ENCODE measurements at places on chromosomes 7 and 10.

GRCh38 chr10:132463333-132464255 lies 66.6 kb downstream of the PWWP2B start:
- DNase-seq, result no peak

- DNase-seq, result no peak
Observed at GRCh38 chr7:16951483-16952080, 69.8 kb upstream of the AGR3 start.

DNA sequence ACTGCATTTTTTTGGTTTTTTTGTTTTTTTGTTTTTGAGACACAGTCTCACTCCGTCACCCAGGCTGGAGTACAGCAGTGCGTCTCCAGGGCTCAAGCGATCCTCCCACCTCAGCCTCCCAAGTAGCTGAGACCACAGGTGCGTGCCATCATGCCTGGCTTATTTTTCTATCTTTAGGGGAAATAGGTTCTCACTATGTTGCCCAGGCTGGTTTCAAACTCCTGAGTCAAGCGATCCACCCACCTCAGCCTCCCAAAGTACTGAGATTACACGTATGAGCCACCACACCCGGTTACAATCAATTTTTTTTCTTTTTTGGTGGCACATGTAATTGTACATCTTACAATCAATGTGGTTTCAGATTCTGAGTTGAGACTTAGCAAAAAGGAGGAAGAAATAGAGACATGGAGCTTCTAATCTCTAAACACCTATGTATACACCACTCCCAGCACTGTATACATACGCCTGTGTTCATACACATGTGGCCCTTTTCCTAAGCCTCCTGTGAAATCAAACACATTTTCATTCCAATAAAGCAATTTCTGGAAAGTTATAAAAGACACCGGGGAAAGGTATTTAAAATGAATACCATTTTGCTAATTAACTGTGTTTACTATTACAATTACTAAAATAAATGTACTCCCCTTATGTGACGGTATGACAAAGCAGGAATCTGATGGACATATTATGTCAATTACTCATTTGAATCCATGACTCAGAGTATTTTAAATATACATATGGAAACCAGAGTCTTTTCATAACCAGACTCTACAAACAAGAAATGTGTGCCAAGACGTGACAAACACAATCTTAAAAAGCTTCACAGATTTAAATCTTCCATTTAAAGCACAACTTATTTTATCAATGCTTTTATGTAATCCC lies 40.9 kb downstream of the SMURF1 start:
- DNase-seq, result no peak

GRCh38 chr7:37698276-37698675 lies 14.7 kb downstream of the GPR141 start:
- no peak for DNase-seq

GRCh38 chr10:10552948-10553347 lies 464.7 kb upstream of the CELF2 start:
- no peak for DNase-seq

GRCh38 chr7:100356416-100357068 lies 1.4 kb upstream of the PILRB start:
- DNase-seq, result no peak

GRCh38 chr10:125355657-125356056 lies 195.3 kb upstream of the CTBP2 start:
- no peak for DNase-seq

- no peak for DNase-seq
Observed at GRCh38 chr7:142873281-142873784, 12.2 kb downstream of the TRPV6 start.

GRCh38 chr10:1762076-1762475 lies 24.8 kb upstream of the ADARB2 start:
- peak; percentile 29 for DNase-seq

GRCh38 chr10:87066865-87067264 lies 27.8 kb downstream of the GLUD1 start:
- no peak for DNase-seq

DNA sequence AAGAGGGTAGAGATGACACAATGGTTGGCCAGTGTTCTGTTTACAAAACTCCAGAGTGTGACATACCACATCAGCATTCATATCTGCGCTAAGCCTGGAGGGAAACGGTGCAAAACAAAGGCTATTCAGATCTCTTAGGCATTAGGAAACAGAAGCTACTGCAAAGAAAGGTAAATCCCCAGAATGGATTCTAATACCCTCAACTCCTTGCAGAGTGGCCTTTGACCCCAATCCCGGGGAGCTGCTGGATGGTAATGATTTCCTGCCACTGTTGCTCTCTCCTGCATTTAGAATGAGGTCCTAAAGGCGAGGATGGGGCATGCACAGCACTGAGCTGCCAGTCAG lies 65.2 kb downstream of the AOAH start:
- DNase-seq, result peak; percentile 89

DNA sequence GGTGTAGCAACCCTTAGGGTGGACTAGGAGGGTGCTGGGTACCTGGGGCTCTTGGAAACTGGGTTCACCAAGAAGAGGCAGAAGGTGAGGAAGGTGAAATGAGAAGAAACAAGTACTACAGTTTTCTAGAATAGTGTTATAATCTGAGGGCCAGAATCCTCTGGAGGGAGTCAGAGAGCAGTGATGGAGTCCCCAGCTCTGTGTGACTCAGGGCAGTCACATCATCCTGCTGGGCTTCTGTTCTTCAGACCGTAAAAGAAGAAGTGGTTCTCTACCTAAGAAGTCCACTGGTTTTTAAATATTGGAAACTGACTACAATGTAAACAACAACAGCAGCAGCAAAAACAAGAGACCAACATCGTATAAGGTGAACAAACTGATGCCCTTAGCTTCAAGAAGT lies 197.3 kb downstream of the PRPF18 start:
- DNase-seq, result no peak

GRCh38 chr7:158572000-158572828 lies 15.4 kb downstream of the PTPRN2 start:
- no peak for DNase-seq

DNA sequence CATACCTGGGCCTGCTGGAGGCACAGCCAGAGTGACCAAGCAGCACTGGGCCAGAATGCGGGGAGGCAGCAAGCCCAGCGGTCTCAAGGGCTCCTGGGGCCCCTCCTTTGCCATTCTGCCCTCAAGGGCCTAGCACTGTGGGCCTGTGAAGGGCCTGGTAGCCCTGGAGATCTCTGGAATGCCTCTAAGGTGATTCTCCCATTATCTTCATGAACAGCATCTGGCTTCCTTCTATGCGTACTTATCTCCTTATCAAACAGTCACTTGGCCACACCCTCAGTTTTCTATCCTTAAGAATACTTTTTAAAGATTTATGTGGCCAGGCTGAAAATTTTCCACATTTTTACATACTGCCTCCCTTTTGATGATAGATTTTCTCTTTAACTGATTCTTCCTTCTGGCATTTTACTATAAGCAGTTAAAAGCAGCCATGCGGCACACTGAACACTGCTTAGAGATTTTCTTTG lies 67.5 kb upstream of the CCNY start:
- DNase-seq, result no peak

DNA sequence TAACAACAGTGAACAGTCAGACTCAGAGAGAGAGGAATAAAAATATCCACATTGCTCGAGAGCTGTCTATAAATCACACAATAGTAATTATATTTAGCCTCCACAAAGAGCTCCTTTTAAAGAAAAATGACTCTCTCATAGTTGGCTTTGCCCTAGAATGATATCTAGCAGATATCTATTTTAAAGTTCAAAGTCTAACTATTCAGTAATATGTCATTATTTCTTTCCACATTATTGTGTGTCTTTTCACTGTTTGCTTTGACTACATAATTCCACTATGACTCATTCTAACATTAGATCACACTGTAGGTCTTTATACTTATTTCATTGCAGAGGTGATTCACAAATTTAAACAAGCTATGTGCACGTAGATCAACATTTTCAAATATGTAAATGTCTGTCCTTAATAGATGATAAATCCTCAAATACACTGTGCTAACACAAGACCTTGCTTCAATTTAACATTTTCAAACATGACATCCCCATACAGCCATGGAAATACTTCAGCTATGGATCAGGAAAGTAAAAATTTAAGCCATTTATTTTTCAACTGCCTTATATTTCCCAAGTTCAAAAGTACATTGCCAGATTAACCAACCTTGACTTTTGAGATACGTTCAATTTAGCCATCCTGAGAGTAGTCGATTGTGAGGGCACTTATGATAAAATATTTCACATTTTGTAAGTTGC lies 99.9 kb upstream of the AKR1E2 start:
- DNase-seq, result no peak

DNA sequence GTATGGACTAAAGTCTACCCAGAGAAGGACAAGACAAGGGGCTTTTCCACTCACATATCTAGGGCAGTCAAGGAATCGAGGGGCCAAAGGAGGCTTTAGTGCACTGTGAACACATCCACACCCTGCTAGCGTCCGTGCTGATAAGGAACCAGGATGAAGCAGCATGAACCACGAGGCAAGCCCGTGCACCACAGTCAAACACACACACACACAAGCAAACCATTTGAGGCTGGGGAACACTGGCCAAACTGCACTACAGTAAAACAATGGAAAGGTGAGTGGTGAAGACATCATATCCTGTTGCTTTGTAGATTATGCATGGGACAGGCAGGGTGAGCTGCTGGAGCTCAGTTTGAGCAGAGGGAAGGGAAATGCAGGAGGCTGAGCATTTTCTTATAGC lies 177.4 kb upstream of the CDCA7L start:
- no peak for DNase-seq
